ENCODE measurements at places on chromosomes 1 and 21. TPM values are rescaled to one million over a fixed set of nuclear protein-coding genes. Genes with fewer than 3 reads are reported as not detected.

DNA sequence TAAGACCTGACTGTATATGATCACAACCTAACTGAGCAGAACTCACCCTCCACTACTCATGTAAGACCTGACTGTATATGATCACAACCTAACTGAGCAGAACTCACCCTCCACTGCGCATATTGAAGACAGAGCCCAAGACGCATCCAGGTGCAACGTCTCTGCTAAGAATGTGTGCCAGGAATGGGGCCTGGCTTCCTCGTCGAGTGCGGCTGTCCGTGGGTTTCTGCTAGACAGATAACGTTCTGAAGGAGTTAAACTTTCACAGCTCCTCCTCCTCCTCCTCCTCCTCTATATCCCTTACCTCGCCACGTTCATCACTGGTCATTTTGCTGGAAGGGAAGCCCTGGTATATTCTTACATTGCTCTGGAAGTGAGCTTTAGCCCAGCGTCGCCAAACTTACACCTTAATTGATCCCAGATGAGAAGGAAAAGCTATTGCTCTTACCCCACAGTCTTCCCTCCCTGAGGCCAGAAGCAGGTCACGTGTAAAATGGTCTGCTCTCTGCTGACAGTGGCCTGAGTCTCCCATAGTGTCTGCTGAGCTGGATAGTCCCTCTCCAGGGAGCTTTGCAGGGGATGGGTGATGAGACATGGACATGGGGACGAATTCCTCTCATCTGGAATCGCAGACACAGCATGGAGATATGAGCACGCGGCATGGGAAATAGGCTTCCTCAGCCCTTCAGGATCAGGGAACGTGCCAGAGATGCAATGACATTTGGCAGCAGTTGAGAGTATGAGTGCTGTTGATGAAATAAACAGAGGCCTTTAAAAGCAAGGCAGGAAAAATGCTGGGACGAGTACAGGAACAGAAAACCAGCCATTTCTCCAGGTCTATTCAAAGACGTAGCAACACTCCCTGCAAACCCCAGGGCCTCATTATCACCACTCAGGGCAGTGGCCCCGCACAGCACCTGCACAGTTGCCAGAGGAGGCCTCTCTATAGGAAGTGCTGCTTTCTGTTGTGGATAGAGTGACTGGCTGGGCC lies 528.1 kb downstream of the KIF26B start:
- DNase-seq = no peak

- no peak for DNase-seq
These were observed 24.2 kb downstream of the KCNN3 start for GRCh38 chr1:154845879-154846278.

GRCh38 chr1:6691507-6691906 lies 10.1 kb downstream of the DNAJC11 start:
- DNase-seq = no peak

- peak; percentile 63 for DNase-seq
These were observed 48.9 kb upstream of the MROH9 start for GRCh38 chr1:170886460-170886859.

- DNase-seq = no peak
These were observed 11.0 kb upstream of the ZFP69B start for GRCh38 chr1:40439247-40439646.

DNA sequence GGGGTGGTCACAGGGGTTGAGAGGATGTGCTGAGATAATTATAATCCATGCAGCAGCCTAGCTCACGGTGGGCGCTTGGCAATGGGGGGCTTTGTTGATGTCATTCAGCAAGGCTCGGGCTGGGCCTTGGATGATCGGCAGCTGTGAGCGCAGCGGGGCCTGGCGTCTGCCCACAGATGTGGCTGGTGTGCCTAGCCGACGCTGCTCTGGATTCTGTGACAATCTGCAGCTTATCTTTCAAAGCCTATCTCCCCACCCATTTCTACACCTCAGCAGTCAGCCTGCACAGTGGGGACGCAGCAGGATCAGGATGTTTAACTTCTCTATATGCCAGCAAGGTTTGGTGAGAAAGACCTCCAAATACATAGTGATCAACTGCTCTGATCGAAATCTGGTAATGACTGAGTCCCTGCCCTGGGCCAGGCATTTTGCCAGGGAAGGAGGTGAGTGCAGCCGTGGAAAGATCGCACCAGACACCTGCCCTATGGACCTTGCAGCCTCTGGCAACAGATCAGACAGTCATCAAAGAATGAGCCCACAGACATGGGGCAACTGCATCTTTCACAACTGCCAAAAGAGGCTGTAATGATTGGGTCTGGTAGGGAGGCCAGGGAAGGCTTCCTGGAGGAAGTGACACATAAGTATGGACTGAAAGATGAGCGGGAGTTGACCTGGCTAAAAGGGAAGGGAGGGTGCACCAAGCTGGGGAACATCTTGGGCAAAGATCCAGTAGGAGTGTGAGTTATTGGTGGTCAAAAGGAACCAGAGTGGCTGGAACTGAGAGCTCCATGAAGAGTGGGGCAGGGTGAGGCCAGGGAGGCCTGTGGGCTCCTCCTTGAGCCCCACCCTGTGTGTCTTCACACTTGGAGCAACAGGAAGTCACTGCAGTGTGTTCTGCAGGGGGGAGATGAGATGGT lies 35.3 kb downstream of the EPHB2 start:
- DNase-seq = peak; percentile 76

GRCh38 chr1:169529068-169529642 lies 43.4 kb upstream of the SLC19A2 start:
- peak; percentile 77 for DNase-seq

DNA sequence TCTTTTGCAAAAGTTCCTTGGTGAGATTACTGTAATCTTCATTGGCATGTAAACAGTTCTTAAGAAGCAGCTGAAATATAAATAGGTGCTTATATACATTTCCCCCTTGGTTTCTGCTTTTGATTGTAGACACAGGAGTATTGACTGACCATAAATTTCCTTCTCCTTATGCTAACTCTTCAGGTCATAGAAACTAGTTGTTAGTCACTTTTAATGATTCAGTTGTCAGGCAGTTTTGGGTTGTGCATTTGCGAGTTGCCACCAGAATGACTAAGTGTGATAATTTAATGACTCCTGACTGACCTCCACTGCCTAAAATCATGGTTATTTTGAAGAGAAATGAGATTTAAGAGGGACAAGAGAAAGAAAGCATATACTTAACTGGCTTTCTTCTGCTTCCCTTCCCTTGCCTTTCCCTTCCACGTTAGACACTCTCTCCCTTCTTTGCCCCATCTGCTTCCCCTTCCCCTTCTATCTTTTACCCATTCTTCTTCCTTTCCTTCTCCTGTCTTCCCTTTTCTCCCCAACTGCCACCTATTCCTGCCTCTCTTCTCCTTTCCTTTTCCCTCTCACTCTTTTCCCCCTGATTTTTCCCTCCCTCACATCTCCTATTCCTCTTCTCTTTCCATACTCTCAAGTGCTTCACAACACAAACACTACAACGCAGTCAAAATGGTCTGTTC lies 12.3 kb downstream of the ZMPSTE24 start:
- no peak for DNase-seq

- no peak for DNase-seq
These were observed 30.9 kb downstream of the VWA5B1 start for GRCh38 chr1:20321573-20321972.

GRCh38 chr1:20497506-20497905 lies 10.4 kb downstream of the MUL1 start:
- no peak for DNase-seq

DNA sequence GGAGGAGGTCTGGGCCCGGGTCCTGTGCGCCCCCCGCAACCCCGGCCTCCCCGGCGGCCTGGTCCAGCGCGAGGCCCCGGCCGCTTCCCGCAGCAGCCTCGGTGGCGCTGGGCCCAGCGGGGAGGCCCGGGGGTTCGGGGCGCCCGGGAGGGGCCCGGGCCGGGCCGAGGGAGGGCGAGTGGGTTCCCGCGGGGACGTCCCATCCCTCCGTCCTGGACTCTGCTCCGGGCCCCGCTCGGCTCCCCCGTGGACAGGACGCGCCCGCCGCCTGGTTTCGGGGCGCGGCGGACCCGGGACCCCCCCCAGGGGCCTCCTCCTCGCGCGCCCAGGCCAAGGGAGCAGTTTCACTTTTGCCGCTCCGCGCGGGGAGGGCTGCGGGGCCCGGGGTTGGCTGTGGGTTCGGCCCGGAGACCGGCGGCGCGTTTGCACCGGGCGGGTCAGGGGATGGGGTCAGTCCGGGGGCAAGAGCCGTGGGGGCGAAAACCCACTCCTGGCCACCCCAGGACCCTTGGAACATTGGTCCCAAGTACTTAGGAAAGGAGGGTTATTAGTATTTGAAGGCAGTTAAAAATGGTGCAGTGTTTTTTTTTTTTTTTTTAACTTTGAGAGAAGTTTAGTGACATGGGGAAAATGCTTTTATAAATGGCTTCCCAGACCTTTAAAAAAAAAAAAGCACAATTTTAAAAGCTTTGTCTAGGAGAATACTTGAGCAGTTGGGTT lies 677 bp downstream of the AGPAT3 start:
- peak; percentile 76 for DNase-seq

DNA sequence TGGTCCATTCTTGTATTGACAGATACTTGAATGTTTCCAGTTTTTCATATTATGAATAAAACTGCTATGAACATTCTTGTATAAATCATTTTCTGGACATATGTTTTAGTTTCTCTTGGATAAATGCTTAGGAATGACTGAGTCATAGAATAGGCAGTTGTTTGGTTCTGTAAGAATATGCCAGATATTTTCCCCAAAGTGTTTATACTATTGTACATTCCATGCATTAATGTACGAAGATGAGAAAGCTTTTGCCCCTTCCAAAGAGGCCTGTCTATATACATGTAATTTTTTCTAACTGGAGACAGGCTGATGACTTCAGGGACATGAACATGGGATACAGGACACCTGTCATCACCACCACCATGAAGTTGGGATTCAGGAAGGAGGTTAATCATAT lies 11.3 kb downstream of the NBPF3 start:
- no peak for DNase-seq

- DNase-seq = no peak
These were observed 67.6 kb downstream of the RGS13 start for GRCh38 chr1:192703283-192704206.

Gene ADAMTS1
- total RNA-seq = 29.8 TPM

Gene EFHD2
- 188 TPM for total RNA-seq

Gene HES3
- total RNA-seq = not detected

Gene MR1
- 1.00 TPM for total RNA-seq

All from transverse colon (tissue), 4 donors.